ENCODE measurements at places on chromosomes 13 and 19.
A peak's percentile ranks its signal among the peaks of the same experiment; 100 is the strongest.

DNA sequence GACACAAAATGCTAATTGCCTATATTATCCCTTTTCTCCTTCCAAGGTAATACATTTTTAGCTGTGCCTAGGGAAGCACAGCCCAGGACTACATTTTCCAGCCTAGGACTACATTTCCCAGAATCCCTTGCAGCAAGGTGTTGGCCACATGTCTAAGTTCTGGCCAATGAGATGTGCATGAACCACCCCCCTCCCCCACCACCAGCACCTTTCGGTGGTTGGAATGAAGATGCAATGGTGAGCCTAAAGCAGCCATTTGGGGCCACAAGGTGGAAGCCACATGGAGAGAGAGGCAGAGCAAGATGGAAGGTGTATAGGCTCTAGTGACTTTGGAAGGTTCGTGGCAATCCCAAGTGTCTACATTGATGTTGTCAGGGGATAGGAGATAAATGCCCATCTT, 16.2 kb downstream of the UNC13A start:
- DNase-seq, result peak; percentile 63

- no peak for DNase-seq
Measured at GRCh38 chr19:35461060-35461459, 13.0 kb downstream of the FFAR2 start.

DNA sequence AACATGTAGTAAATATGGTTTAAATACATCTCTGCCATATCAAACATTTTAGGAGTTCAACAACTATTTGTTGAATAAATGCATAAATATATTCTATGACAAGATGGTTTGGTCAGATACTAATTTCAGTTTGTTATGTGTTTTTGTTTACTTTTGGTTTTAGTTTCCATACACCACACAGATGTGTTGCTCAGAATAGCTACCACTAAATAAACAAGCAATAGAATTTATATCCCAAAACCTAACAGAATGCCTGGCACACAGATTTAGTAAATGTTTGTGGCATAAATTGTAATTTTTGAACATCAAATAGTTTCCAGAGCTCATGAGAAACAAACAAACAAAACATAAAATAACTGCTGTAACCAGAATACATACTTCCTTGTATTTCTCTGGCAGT, 126.8 kb upstream of the ATXN8OS start:
- no peak for DNase-seq

- no peak for DNase-seq
Measured at GRCh38 chr13:47632311-47632710, 368.8 kb downstream of the SUCLA2 start.

DNA sequence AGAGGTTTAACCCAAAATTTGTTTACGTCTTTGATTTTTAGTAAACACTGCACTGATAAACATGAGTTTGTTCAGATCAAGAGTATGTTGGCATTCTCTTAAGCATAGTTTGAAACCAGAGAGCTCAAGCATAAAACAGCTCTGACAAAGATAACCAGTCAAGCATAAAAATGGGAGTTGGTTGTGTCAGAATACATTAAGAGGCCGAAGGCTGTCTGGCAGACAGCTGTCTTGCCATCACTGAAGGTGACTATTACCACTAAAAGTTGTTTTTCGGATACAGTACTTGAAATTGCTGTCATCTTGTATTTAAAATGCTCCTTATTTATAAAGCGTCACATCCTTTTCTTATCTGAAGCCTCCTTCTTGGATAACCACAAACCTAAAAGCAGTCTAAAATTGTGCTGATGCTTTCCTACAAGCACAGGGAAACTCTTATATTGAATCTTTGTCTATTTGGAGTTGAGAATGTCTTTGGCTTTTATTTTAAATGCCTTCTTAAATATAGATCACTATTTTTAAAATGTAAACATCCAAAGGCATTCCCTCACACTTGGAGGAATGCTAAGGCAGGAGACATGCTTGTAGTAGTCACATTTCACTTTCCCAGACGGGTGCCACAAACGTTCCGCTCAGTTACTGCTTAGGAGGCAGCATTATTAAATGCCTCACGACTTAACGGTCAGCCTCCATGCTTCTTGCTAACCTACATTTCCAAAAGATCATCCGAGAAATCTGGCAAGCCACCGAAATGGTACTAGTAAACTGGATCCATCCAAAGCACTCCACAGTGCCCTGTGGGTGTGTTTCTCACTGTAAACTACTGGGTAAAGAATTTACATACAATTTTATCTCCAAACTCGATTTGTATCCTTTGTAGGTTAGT, 1.5 kb downstream of the SMAD9 start:
- peak; percentile 5 for DNase-seq

DNA sequence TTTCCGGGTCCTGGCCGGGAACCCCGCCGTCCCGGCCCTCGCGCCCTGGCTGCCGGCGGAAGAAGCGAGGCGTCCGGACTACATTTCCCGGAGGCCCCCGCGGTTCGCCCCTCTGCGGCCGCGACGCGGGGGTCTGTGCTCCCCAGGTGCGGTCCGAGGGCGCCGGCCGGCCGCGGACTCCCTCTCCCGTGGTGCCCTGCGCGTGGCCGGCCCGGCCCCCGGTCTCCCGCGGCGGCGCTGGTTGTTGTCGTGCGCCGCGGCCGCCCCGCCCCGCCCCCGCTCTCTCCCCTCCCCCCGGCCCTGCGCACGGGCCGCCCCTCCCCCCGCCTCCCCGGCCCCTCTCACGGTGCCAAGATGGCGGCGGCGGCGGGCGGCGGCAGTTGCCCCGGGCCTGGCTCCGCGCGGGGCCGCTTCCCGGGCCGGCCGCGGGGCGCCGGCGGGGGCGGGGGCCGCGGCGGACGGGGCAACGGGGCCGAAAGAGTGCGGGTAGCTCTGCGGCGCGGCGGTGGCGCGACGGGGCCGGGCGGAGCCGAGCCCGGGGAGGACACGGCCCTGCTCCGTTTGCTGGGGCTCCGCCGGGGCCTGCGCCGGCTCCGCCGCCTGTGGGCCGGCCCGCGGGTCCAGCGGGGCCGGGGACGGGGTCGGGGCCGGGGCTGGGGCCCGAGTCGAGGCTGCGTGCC, at the start of gene KMT2B:
Gene KMT2B (plus strand): TSS at position 339 of the 680 bp plus-strand sequence. CDS start 16 bp downstream, at position 355.
- DNase-seq, result peak; percentile 98

GRCh38 chr19:45078390-45079062, 534 bp upstream of the GEMIN7 start:
- DNase-seq, result no peak

GRCh38 chr13:46961719-46962118, 64.9 kb upstream of the HTR2A start:
- peak; percentile 93 for DNase-seq

DNA sequence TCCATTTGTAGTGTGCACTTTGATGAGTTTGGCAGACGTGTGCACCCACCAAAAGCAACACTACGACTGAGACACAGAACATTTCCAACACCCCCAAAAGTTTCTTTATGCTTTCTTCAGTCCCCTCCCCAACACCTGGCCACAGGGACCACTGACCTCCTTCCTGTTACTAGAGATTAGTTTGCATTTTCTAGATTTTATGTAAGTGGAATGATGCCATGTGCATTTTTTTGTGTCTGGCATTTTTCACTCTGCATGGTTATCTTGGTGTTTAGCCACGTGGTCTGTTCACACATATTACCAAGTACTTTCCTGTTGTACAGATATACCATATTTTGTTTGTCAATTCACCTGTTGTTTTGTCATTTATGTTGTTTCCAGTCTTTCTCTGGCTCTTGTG, 44.6 kb upstream of the URI1 start:
- no peak for DNase-seq

DNA sequence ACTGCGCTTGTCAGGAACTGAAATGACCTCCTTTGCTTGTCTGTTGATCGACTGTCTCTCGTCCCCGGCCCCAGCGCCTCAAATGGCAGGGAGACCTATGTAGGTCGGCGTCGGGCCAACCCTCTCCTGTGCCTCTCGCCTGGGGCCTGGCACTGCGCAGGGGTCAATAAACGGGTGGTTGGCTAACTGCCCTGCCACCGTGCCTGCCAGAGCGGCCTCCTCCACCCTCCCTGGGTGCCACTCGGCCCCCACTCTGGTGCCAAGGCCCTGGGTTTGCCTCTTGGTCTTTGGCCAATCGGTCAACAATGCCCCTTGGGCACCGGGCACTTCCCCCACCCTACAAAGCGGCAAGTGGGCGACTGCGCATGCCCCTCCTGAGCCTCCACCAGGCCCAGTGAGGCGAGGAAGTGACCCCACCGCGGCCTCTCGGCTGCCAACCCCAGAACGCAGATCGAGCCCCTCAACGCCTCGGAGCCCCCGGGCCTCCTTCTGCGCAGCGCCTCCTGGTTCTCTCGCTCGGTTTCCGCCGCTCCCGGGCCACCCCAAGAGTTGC, 1.1 kb downstream of the KEAP1 start:
- peak; percentile 78 for DNase-seq

- no peak for DNase-seq
Measured at GRCh38 chr19:14495672-14496028, 277 bp downstream of the GIPC1 start.

Data from GM12865 (cell line).